ENCODE measurements at places on chromosomes 13 and 19. TPM values are rescaled to one million over a fixed set of nuclear protein-coding genes. Genes with fewer than 3 reads are reported as not detected.

The SPIB gene
- total RNA-seq: not detected

The GGACT gene
- 9.0 TPM for total RNA-seq

The CGB3 gene
- not detected for total RNA-seq

The CEACAM20 gene
- not detected for total RNA-seq

The LIM2 gene
- total RNA-seq: not detected
